ENCODE measurements at places on chromosomes 4 and X.

DNA sequence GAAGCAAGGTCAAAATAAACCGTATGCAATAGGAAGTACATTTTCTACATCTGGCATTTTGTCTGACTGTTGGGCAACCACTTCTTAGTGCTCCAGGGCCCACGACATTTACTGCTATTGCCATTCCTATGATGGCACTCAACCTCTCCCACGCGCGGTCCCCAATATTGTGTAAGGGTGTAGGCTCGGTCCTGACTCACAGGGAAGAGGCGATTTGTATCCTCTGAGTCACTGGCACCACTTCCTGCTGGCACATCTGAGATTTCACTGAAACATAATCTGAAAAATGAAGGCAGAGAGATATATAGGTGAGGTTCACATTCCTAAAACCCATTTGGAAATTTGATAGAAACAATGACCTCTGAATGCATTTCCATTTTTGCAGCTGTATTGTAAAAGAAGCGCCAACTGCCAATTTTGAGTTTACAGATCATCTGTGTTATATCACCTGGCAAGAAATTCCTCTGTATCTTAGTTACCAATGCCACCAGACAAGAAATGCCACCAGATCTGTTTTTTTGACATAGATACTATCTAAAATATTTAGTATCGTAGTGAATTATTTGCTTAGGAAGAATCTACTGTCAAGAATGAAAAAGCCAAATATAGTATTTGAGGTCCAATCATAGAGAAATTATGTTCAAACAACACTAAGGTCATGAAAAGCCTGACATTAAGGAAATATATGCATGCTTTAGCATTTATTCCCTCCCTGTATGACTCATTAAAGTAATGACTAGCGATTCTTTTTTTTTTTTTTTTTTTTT, 9.8 kb downstream of the EREG start:
- no peak for DNase-seq

DNA sequence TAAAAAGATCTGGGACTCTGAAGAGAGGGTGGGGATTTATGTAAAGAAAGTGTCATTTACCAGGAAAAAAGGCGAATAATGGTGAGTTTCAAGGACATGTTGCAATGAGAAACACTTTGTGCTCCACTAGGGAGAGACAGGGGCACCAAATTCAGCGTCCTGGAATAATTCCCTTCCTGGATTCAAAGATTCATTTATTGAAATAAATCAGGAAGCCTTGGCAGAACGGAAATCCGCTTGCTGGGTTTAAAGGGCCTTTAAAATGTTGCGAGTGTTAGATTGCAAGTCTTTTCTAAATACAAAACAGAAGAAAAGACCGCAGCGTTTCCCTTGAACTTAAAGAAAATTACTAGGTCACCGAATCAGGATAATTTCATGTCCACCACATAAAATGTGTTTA, 3.8 kb upstream of the ZIC3 start:
- no peak for DNase-seq

- DNase-seq = no peak
Observed at GRCh38 chrX:39813631-39814277, 284.0 kb downstream of the BCOR start.

DNA sequence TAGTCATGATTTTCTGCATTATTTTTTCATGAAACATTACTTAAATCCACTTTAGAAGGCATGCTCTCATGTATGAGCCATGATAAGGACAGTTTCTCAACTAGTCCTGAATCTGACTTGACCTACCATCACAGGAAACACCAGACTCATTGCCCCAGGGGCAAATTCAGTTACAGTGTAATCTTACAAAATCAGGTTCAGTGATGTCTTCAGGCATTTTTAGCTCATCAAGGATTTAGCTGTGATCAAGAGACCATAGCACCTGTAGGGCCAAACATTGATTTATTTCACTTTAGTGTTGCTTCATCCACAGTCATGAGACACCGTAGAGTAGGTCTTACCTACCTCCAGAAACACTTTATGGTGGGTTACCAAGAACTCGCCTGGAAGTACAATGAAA, 3.1 kb upstream of the TASL start:
- no peak for DNase-seq

DNA sequence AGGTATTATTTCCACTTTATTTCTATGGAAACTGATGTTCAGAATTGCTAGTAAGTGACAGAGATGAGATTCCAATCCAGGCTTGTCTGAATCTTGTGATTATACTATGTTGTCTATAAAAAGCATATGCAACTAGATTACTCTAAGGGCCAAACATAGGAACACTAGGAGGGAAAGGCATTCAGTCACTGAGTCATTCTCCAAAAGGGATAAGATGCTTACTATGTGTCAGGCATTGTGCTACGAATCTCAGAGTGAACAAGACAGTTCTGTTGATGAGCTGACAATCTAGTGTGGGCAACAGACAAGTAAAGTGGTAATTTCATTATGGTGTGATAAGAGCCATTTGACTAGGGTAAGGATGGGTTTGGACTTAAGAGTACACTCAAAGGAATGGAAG, 77.2 kb downstream of the RASL11B start:
- no peak for DNase-seq

DNA sequence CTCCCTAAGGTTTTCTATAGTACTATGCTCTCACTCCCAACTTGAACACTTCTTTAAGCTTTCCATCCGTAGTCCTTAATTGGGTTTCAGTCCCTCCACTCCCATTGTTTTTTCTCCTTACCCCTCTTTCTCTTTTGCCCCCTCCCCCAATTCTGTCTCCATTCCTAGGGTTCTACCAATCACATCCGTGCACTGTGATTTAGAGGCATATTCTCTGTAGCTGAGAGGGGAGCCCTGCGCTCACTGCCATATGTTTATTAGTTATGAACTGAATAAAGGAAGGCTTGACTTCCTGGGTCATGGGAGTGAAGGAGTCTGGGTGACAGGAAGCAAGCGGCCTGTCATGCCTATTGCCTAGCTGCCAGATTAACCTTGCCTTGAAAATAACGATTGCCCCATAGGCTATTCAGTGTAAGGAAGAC, 471 bp downstream of the MCTS1 start:
- no peak for DNase-seq

- DNase-seq = no peak
Observed at GRCh38 chr4:111778543-111778942, 366.7 kb upstream of the FAM241A start.

DNA sequence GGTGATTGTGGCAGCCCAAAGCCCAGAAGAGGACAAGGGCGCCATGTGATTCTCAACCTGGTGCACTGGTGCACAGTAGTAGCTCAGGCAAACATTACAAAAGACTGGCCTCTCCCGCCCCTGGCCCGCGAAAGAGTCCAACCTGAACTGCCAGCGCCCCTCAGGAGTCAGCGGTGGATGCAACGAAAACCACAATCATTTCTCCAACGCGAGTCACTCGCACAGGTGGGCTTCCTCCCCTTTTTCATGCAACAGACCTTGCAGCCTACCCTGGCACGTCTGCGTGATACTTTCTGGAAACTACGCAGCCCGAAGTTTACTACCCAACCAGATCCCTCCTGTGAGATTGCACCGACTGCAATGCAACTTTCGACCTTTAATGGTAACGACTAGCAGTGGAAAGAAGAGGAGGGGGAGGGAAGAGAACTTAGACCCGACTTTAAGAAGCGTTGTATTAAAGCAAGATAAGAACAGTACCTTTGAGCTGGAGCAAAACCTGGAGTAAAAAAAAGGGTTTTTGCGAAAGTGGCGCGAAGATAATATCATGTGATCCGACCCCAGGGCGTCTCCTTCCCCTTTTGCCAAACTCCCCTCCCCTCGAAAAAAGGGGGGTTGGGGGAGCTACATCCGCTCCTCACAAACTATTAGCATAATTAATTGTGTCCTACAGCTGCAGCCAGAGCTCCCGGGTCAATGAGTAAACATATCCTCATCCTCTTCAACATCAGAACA, 63.3 kb upstream of the CCDC160 start:
- no peak for DNase-seq

- no peak for DNase-seq
Observed at GRCh38 chrX:30887721-30888120, 1.3 kb downstream of the TAB3 start.

GRCh38 chr4:76504613-76505465, 69.8 kb downstream of the SHROOM3 start:
- DNase-seq = no peak

GRCh38 chr4:174828845-174829701, at the start of gene GLRA3:
Gene GLRA3 (minus strand): TSS chr4:174829247. CDS start chr4:174828811, 436 bp downstream.
- DNase-seq = no peak

GRCh38 chr4:161937596-161937995, 226.2 kb downstream of the FSTL5 start:
- DNase-seq = no peak

DNA sequence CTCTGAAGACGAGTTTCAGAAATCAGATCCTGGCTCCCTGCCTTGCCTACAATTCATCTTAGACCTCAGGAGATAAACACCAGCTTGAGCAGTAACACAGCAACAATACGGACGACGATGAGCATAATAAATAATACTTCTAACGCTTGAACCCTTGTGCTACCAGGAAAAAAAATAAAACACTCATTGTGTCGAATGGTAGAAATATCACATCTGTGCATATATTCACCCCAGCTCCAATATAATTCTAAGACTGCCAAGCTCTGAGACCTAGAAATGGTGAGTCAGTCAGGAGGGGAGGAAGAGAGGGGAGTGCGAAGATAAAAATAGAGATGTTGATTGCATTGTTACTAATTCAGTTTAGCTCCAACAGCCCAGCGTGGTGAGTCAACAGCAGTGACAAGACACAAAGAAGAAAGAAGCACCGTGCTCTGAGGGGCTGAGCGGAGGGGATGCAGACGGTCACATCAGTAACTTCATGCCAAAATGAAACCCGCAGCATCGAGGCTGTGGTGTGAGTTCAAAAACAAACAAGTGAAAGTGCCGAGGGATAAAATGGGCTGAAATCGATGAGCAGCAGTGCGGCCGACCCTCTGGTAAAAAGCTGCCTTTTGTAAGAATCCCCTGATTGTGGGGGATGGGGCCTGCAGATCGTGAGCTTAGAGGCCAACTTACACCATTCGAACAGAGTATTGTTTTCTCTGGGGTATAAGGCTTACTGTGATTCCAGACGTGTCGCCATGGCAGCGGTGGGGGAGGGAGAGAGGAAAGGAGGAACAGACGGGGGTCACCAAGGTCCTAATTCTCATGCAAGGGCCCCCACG, 150.4 kb downstream of the MGST2 start:
- DNase-seq = no peak

GRCh38 chr4:146795711-146796110, 150.0 kb downstream of the TTC29 start:
- DNase-seq = no peak

GRCh38 chr4:82891707-82892466, 934 bp upstream of the SEC31A start:
- DNase-seq = no peak

- DNase-seq = no peak
Observed at GRCh38 chr4:6885953-6886557, 23.6 kb upstream of the TBC1D14 start.
